Small intestine (tissue), 16 donors: ENCODE measurements at places on chromosomes 3 and 15. TPM values are rescaled to one million over a fixed set of nuclear protein-coding genes. Genes with fewer than 3 reads are reported as not detected.

ITIH3 gene
- 1.8 TPM for polyA plus RNA-seq

LTK gene
- polyA plus RNA-seq = 48.4 TPM

LMOD3 gene
- polyA plus RNA-seq = not detected

ISLR gene
- polyA plus RNA-seq = 10.5 TPM

NMB gene
- polyA plus RNA-seq = 1.8 TPM

SPG21 gene
- polyA plus RNA-seq = 58.1 TPM
